ENCODE measurements at places on chromosomes 1 and 21.

- peak; percentile 34 for DNase-seq
Observed at GRCh38 chr1:34978921-34979320, 6.2 kb downstream of the TMEM35B start.

GRCh38 chr1:45405636-45406035 is 65.4 kb upstream of the MUTYH start:
- no peak for DNase-seq

DNA sequence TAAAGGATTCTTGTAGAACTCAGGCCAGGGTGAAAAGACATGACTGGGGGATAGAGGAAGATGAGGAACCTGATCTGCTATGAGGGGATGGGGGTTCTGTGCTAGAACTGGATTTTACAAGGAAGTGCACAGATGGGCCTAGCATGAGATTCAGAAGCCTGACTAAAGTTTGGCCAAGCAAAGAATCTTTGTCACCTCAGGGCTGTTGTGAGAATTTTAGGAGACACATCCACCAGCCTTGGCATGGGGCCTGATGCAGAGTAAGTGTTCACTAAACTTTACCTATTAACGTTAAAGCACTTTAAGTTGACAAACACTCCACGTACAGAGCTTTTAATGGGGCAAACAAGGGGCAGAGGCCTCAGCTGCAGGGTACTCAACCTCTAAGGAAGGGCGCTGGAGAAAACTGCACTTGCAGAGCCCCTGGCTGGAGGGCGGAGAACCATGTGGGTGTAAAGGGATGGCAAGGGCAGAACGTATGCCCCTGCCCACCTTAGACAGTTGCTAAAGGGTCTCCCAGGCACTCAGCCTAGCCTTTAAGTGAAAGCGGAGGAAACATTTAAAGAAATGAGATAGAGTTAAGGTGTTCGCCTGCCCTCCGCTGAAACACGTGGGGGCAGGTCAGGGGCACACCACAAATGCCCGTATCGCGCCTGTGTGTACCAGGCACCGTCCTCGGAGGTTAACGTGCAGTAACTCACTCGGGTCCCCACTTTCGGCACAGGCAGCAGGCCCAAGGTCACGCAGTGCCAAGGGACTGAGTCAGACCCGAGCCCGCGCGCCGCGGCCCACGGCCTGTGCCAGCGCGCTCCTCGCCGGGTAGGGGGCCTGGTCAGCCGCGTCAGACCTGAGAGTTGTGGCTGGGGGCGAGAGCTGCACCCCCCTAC is 990 bp upstream of the MRPS6 start:
- DNase-seq = peak; percentile 24

GRCh38 chr1:246837418-246838117 is 94.2 kb downstream of the AHCTF1 start:
- no peak for DNase-seq
